SK-N-SH (cell line): ENCODE measurements at places on chromosomes 1 and 21. TPM values are rescaled to one million over a fixed set of nuclear protein-coding genes. Genes with fewer than 3 reads are reported as not detected.

Gene SLAMF9
- 0.12 and 0.19 TPM in 2 replicates for polyA plus RNA-seq

DNA sequence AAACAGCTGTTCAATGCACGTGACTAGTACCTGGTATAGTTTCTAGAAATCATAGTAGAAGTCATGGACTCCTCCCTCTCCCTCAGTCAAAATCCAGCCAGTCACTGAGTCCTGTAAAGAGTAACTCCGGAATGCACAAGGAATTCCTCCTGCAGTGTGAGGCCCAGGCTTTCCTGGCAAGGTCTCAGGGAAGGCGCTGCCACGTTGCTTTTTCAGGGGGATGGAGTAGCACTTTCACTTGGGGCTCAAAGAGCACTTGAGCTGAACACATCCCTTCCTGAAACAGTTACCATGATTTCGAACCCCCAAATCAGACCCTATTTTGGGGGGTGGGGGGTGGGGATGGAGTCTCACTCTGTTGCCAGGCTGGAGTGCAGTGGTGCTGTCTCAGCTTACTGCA is 26.4 kb upstream of the LRRC8D start:
- H3K4me3 ChIP-seq = no peak overlapping the region
- no peaks in the 10 kb centered on the region for H3K36me3 ChIP-seq
- H3K4me1 ChIP-seq = peaks cover 12% of the 10 kb centered on the region; the same call in 1 of the 2 replicates
- no peaks in the 10 kb centered on the region for H3K27me3 ChIP-seq
- no peak for DNase-seq
- no peak overlapping the region for H3K27ac ChIP-seq

DNA sequence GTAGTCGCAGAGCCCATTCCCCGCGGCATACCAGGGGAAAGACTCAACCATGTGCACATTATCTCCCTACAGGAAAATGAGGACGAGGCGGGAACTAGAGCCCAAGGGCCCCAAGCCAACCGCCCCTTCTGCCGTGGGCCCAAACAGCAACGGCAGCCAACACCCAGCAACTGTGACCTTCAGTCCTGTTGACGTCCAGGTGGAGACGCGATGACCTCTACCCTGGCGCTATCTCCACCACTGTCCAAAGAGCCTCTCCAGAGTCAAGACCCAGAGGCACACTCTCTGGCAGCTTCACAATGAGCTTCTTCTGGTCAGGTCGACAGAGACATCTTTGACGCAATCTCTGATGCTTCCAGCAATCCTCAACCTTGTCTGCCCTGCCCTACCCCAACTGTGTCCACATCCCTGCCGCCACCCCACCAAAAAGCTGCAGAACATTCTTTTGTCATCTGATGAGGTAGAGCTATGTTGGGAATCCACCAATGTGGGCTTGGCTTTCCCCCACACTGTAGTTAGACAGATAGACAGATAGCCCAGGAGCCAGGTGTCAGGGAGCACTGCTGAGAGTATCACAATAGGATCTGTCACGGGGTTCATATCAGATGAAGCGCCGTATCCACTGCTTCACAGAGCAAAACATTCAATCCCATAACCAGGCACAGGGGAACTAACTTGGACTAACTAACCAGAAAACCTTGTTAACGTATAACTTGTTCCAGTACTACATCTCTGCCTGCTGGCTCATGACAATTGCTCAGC is 37.4 kb upstream of the SRRM1 start:
- H3K36me3 ChIP-seq = no peaks in the 10 kb centered on the region
- H3K27ac ChIP-seq = no peak overlapping the region
- H3K4me1 ChIP-seq = peaks cover 2% of the 10 kb centered on the region; the same call in 1 of the 2 replicates
- no peak for DNase-seq

Gene ATP6V1G3
- polyA plus RNA-seq = not detected in 2 replicates
